DMS 273 treated with DMSO at 0.1 percent for 48 hours (cell line): ENCODE measurements at places on chromosomes 4 and X.

DNA sequence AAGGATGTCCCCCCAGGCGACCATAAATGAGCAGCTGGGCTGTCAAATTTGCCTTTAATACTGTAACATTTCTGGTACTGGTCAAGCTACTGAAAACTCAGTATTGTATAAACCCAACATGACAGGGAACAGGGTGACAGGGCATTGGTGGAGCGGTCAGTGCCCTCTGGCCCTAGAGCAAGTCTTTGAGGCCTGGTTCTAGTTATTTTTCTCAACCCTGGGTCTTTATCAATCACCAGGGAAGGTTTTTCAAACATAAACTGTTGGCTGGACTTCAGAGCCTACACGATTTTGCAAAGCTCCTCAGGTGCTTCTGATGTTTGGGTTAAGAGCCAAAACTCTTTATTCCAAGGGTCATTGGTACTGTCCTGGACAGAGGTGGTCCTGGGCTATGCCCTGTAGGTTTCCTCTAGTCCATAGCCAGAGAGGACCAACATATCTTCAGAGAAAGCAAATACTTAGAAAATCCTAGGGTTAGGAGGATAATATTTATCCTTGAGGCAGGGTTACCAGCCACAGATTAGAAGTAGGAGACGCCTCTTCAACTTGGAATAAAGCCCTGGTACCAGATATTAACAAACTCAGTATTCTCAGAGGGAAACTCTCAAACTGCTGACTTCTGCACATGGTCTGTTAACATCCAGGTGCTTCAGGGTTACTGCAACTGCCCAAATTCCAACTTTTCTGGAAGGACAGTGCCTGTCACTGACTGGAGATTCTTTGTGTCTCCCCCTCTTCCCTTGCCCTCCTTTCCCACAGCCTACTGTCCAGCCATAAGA is 26.7 kb upstream of the ADH7 start:
- DNase-seq = no peak

DNA sequence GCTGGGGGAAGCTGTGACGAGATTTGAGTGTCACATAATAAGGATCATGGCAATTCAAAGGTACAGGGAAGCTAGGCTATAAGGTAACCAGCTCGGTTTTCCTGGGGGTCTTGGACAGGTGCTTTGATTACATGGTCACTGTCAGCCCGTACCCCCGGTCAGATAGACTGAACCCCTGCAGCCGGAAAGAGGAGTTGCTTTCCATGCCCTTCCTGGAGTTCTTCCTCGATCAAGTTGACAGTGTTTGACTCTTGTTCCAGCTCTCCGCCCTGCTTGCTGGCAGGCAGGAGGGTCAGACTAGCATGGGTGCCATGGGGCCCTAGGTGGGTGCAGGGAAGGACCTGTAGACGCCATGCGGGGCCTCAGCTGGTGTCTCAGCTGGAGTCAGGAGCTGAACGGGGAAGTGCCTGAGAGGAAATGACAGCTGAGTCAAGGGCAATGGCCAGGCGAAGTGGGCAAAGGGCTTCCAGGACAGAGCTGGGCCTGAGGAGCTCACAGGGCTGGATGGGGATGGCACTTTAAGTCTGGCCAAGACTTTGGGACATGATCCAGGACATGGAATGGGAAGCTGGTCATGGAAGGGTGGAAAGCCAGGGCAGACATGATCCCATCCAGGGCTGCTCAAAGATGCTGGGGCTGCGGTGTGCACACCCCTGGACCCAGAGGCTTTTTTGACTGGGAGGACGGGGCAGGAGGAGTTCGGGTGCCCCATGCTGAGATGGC is 1.6 kb downstream of the TMEM187 start:
- DNase-seq = no peak

- DNase-seq = no peak
Observed at GRCh38 chr4:37946503-37947179, 13.6 kb upstream of the PTTG2 start.

DNA sequence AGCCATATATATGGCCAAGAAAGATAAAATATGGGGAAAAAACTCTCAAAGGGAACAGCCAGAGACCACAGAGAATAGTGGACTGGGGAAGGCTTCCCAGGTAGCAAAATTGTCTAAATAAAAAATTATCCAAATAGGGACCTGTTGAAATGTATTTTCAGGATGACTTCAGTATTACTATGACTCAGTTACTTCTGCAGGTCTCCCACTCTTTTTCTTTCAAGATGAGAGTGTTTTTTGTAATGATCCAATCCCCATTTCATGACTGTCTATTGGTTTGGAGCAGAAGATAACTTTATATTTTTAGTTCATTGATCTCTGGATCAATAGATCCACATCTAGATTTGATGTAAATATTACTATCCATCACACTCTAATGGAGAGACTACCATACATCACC is 372.1 kb upstream of the EMCN start:
- DNase-seq = no peak

- no peak for DNase-seq
Observed at GRCh38 chrX:46722742-46723568, 36.0 kb downstream of the SLC9A7 start.

GRCh38 chr4:108556588-108557200 is 63.7 kb upstream of the RPL34 start:
- DNase-seq = no peak

GRCh38 chrX:7582191-7582590 is 260.8 kb upstream of the VCX start:
- no peak for DNase-seq

- DNase-seq = no peak
Observed at GRCh38 chr4:177802162-177802561, 359.9 kb upstream of the AGA start.

- no peak for DNase-seq
Observed at GRCh38 chr4:114558446-114559020, 40.1 kb upstream of the UGT8 start.

GRCh38 chrX:63128509-63128908 is 222.6 kb downstream of the SPIN4 start:
- no peak for DNase-seq

DNA sequence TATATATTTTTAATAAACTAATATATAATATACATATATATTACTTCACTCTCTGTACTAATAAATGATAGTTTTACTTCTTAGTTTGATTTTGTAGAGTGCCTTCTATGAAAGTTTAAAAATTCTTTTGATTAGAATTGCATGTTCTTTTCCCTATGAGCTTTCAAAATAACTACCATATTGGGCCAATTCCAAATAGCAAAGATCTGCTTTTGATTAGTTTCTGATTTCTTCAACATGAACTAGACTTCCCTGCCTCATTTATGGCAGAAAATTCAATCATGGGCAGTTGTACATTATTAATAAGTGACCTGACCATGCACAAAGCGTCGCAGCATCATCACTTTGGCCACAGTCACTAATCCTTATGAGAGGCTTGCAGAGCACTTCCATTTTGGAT is 48.9 kb upstream of the TEX13A start:
- no peak for DNase-seq

- no peak for DNase-seq
Observed at GRCh38 chr4:140719686-140720085, 36.5 kb downstream of the TBC1D9 start.

DNA sequence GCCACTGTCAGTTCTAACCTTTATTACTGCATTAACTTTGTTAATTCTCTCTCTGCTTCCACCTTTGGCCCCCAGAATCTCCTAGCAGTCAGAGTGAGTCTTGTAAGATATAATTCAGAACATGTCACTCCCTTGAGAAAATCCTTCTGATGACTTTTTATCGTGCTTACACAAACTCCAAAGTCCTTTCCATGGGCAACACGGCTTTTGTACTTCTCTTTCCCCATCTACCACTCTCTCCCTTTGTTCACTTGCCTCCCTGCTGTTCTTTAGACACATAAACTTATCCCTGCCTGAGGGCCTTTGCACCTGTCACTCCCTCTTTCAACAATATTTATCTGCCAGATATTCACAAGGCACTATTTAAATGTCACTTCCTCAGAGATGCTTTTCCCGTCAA is 64.8 kb downstream of the MAOB start:
- no peak for DNase-seq

GRCh38 chr4:148243837-148244236 is 198.4 kb downstream of the NR3C2 start:
- no peak for DNase-seq

DNA sequence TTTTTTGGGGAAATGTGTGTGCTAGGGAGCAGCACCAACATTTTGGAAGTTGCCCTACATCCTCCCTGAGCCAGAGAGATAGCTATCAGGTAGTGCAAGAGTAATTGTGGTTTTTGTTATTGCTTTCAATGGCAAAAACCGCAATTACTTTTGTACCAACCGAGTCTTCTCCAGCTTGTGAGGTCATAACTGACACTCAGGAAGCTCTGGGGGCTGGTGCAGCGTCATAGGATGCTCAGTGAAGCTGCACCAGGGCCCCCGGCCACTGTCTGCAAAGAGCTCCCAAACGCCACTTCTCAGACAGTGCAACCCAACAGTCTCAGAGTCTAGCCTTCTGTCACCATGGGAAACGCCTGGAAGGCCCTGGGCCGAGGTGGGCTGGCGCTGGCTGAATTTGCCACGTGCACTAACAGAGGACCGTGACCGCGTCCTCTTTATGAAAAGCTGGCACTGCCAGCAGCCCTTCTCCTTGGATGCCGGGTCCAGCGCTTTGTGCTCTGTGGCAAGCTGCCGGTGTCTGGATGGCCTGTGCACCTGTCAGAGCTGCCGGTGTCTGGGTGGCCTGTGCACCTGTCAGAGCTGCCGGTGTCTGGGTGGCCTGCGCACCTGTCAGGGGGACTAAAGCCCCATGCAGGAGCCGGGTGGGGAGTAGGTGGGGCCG is 19.4 kb downstream of the SH3TC1 start:
- no peak for DNase-seq

- no peak for DNase-seq
Observed at GRCh38 chr4:161522031-161522430, 641.8 kb downstream of the FSTL5 start.

- DNase-seq = no peak
Observed at GRCh38 chr4:138596896-138597295, 354.7 kb upstream of the SLC7A11 start.

- DNase-seq = no peak
Observed at GRCh38 chr4:34200535-34200934, 2043.8 kb downstream of the ARAP2 start.

DNA sequence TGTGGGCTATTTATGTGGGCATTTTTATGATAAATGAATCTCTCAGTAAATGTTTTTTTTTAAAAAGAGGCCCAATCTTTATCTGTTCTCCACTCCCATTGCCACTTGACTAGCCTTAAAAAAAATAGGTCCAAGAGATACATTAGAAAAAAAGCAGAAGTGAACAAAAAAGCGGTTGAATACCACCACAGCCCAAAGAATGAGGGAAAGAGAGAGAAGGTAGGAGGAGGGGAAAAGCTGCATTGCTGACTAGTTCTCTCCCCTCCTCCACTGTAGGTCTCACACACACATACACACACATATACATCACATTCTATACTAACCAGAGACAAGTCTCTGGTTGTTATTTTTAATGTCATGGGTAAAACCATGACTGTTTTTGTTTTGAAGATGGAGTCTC is 95.8 kb upstream of the IL13RA1 start:
- no peak for DNase-seq
